ENCODE measurements at places on chromosomes 6 and 20.

GRCh38 chr20:35616465-35617396 is 1.1 kb downstream of the SPAG4 start:
- DNase-seq, result peak; percentile 63

GRCh38 chr20:36908603-36909002 is 32.7 kb downstream of the TLDC2 start:
- no peak for DNase-seq

DNA sequence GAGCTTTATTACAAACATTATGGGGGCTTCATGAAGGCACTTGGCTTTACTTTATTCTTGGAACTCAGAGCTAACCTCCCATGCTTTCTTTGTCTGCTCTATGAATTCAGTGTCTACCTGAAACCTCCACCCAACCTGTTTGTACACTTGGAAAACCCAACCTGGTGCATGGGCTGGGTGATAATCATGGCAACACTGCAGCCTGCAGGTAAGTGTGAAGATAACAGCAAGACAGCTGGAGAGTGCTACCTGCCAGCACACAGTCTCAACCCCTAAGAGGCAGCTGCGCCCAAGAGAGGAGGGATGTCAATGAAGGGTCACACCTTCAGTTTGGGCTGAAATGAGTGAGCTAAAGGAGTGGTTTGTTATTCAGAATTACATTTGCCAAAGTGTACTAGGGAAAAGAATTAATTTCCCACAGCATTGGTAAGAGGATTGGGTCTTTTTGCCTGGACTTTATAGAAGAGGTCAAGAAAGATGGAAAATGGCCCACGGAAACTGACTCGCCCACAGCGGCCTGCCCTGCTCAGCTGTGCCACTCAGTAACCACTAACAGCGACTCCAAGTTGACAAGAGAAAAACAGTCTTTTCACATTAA is 24.4 kb downstream of the FOXQ1 start:
- DNase-seq, result no peak

DNA sequence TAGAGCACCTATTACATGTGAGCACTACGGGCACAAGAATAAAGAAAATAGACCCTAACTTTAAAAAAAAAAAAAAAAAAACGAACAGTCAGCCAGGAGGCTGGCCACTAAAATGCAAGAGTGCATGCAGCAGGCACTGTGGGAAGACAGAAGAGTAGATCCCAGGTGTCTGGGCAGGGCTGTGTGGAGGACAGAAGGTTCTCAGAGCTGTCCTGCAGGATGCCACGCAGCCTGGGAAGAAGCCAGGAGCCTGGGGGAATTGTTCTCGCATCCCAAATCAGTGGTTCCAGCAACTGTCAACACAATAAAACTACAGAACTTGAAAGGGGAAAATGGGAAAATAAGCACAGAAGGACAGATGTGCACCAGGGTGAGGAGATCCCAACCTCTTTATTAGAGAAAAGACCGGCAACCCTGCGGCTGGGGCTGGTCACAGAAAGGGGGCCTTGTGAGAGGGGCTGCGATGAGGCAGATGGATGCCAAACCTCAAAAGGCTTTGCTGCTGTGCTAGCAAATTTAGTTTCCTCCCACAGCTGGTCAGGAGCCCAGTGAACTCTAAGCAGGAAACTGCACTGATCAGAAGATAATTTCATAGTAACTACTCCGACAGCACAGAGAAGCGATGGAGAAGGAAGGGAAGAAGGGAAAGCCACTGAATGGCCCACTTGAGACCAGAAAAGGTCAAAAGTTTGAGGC is 30.9 kb downstream of the MAP3K5 start:
- DNase-seq, result no peak

- no peak for DNase-seq
Measured at GRCh38 chr6:31943742-31944141, 2.2 kb upstream of the CFB start.

DNA sequence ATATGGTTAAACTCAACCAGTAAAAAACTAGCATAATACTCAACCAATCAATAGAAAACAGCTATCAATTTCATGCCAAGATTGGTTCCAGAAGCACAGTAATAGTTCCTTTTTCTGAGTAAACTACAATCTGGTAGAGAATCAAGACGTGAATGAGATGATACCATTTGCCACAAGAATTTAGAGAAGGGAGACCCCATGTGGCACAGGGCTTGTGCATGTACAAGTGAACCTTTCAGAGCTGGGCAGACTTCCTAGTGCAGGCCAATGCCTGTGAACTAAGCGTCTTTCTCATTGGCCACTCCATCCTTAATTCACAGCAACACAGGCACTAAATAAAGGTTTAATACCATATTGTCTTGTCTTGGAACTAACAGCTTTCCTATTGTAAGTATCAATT is 213.5 kb downstream of the RFPL4B start:
- DNase-seq, result no peak

DNA sequence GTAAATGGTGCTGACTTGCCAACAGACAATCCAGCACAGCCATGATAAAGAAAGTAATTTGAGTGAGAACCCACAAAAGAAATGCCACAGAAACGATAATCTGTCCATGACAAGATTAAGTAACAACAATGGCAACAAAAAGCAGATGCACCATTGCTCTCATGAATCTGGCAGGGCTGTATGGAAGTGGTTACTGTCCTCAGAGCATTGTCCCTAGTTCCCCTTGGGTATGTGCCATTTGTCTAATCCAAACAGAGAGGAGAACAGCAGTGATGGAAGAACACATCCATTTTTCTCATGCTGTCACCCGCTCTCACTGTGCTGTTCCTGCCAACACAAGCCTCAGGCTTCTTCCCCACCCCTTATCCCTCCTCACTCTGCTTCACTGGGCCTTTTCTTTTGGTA is 65.8 kb downstream of the REV3L start:
- DNase-seq, result no peak
